ENCODE measurements at places on chromosomes 5 and 9.
A peak's percentile ranks its signal among the peaks of the same experiment; 100 is the strongest.

GRCh38 chr9:85523202-85523601, 218.6 kb downstream of the AGTPBP1 start:
- no peak for DNase-seq

DNA sequence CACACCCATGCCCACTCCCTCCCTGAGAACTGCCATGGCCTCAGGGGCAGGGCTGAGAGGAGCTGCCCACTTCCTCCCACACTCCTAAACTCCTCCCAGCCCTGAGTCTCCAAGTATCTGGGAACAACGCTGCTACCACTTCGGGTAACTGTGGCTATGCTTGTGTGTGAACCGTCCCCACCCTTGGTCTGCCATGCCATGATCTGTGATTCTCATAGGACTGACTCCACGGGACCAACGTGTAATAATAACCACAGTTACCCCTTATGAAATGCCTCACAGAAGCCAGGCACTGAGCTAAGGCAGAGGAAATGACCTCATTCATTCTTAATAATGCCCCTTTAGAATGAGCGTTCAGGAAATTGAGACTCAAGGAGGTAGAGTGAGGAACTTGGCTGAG, 103.9 kb upstream of the SMIM23 start:
- DNase-seq = no peak

GRCh38 chr9:86469476-86470250, 115.5 kb upstream of the TUT7 start:
- no peak for DNase-seq

DNA sequence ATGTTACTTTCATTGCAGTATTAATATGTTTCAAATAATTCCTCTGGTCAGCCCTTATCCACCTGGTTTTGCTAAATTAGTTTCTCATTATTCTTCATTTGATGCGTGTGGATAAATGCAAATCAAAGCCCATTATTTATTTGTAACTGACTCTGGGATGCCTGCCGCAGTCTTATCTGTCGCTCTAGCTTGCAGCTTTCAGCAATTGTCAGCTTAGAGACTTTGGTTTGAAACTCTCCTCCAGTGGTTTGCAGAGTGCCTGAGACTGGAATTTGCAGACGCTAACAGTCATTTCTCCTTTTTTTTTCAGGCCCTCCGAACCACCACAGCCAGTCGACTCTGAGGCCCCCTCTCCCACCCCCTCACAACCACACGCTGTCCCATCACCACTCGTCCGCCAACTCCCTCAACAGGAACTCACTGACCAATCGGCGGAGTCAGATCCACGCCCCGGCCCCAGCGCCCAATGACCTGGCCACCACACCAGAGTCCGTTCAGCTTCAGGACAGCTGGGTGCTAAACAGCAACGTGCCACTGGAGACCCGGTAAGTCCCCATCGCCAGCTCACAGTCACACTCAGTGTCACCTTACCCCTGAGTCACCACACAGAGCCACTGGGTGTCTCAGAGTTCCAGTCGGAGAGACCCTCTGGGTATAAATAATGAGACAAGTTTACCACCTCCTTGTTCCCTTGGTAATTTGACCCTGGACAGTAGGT, 339.0 kb upstream of the WWC1 start:
- no peak for DNase-seq

- no peak for DNase-seq
Measured at GRCh38 chr9:4662989-4663792, 1.1 kb downstream of the PLPP6 start.

GRCh38 chr5:20972419-20972925, 984.5 kb upstream of the CDH18 start:
- DNase-seq = peak; percentile 30

GRCh38 chr5:15082096-15082495, 210.5 kb upstream of the ANKH start:
- DNase-seq = no peak

Data from posterior cingulate gyrus (tissue), 11 donors.